ENCODE measurements at places on chromosomes 3 and 15.

DNA sequence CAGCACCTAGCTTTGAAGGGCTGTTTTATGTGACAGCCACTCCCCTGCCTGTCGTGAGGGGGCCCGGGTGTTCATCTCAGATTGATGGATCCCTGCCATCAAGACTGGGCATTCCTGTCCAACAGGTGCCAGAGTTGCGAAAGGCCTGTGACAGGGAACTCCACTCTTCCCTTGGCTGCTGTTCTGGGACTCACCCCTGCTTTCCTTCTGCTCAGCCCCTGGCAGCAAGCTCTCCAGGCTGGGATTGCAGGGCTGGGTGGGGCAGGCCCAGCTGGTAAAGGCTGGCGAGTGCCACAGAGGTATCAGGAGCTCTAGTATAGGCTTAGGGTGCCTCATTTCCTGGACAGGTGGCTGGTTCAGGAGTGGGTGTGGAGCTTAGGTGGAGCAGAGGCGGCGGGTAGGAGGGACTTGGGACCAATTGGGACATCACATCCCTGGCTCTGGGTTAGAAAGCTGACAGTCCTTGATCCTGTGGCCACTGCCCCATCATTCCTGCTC lies at the start of gene PLA2G4B:
Gene PLA2G4B (plus strand): TSS at position 448 of the 498 bp plus-strand sequence. CDS start 67 bp downstream, outside the sequence.
- no peak for DNase-seq

GRCh38 chr3:193134856-193135255 lies 106.2 kb upstream of the PLAAT1 start:
- DNase-seq: no peak

GRCh38 chr15:95486224-95486623 lies 844.3 kb upstream of the NR2F2 start:
- no peak for DNase-seq

GRCh38 chr3:115825046-115825445 lies 201.7 kb downstream of the GAP43 start:
- no peak for DNase-seq

DNA sequence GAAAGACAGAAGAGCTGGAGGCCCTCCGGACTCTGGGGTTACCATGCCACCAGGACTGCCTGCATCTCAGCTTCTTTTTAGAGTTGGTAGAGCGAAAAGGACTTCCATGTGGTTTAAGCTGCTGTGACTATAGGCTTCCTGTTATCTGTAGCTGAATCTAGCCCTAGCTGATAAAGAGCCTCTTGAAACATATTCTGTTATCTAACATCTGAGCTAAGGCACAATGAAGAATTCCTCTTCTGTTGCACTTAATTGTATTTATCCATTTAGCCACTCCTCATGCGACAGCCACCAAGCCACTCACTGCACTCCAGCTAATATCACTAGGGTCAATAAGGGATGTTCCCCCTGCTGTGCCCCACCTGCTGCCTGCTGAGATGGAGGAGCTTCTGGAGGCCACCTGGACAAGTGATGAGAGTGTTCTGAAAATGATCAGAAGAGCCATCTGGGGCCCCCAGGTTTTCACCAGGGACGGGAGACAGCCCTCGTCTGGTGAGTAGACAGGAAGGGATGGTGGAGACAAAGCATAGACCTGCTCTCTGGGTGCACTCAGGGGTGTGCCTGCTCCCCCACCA lies 94.6 kb upstream of the PLXNA1 start:
- no peak for DNase-seq

- DNase-seq: no peak
Observed at GRCh38 chr15:40911141-40911540, 16.9 kb downstream of the VPS18 start.

- no peak for DNase-seq
Observed at GRCh38 chr3:168088106-168088720, 7.5 kb downstream of the GOLIM4 start.

DNA sequence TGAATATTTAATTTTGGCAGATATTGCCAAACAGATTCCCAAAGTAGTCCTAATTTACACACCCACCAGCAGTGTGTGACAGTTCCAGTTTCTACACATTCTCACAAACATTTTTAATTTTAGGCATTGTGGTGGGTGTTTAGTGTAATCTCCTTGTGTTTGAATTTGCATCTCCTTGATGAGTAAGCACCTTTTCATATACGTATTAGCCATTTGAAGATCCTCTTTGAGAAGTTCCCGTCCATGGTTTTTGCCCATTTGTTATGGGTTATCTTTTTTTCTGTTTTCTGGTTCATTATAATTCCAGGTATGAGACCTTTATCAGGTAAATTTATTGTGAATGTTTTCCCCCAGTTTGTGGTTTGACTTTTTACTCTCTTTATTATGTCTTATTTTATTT lies 2.3 kb upstream of the TM4SF19 start:
- no peak for DNase-seq

GRCh38 chr3:82157952-82158351 lies 396.5 kb upstream of the GBE1 start:
- no peak for DNase-seq

DNA sequence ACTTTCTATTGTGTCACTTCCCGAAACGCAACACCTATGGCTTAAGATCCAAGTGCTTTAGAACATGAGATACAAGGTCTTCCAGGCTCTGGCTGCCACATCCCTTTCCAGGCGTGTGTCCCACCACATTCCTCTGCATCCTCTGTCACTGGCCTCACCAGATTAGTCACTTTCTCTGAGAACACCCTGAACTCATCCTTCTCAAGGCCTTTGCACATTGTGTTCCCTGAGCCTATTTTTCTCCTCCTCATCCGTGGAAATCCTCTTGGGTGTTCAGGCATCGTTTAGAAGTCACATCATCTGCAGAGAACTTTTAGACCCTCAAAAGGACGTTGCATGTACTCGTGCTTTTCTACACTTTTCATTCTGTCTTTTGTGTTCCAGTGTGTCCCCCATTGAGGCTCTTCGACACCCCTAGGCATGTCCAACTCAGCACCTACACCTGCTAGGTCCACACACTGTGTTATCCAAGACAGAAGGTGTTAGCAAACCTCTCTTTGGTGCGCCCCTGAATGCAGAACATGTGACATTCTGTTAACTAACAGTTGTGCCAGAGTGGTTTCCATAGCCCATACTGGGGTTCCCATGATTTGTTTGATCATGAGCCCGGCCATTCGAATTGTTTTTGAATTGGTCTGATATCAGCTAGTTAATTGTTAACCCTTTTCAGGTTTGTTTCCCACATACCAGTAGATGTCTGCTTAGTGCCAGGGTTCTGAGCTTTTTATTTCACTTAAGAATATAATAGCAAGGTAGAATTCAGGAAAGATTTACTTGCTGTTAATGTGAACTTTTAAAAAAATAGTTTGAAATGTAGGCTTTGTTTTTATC lies 67.2 kb downstream of the LPP start:
- no peak for DNase-seq

DNA sequence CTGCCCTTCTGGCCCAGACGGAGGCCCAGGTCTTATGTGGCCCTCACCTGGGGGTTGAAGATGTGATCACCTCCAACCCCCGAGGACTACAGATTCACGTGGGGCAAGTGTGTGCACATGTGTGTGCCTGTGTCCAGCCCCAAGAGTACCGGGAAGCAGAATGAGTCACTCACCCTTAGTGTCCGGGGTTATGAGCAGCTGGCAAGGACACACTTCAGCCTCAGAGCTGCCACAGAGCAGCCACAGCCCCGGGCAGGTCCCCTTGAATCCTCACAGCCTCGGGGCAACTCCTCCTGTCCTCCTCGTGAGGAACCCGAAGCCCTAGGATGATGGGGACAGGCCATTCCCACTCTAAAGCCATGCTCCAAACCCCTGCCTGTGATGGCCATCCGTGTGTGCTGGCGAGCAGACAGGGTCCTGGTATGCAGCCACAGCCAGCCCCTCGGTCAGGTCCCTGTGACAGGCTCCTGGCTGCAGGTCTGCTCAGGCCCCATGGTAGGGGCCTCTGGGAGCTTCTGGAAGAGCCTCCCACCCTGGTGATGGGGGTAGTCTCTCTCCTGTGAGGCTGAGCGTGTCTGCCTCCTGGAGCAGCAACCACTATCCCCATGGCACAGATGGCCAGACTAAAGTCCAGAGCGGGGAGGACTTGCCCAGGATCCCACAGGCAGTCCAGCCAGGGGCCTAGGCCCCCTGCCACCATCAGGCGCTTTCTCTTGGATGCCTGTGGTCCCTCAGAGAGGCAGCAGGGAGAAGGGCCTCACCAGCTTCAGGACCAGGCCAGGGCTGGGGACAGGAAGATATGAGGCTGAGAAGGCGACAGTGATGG lies 852 bp downstream of the STAB1 start:
- DNase-seq: no peak

DNA sequence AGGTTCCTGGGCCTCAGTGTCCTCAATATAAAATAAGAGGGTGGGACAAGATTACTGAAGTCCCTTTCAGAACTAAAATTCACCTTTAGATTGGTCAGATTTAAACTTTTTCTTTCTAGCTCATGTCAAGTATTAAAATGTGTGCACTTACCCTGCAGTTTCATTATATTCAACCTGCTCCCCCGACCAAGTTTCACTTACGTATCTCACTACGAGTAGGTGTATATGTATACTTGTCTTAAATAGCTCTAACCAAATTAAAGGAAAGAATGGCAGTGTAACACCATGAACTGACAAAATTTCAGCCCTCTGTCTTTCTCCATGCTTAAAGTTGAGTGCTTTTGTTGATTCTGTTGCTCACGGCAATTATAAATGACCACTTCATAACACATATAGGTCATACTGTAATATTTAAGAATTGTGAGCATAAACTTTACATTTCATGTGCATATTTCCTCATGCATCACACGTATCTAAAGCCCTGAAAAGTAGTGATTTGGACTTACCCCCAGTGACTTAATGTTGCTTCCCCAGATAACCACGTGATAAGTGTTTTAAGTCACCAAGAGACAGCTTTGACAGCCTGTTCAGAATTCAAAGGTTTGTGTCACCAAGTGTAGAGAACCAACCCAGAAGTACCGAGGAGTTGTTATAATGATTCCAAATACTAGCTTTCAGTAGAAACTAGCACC lies 70.0 kb downstream of the PGPEP1L start:
- DNase-seq: no peak

DNA sequence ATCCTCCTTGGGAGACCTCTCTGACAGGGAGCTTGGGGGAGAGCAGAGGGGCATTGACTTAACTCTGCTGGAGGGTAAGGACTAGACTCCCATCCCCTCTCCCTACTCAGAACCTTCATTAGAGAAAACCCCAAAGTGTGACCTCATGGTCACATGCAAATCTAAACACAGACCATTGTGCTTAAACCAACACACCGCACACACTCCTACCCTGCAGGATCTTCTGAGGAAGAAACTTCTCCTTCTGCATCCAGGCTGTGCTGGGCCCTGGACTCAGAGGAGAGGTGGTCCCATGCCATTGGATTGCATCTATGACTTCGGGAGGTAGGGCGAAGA lies 805 bp upstream of the PARP16 start:
- DNase-seq: no peak

DNA sequence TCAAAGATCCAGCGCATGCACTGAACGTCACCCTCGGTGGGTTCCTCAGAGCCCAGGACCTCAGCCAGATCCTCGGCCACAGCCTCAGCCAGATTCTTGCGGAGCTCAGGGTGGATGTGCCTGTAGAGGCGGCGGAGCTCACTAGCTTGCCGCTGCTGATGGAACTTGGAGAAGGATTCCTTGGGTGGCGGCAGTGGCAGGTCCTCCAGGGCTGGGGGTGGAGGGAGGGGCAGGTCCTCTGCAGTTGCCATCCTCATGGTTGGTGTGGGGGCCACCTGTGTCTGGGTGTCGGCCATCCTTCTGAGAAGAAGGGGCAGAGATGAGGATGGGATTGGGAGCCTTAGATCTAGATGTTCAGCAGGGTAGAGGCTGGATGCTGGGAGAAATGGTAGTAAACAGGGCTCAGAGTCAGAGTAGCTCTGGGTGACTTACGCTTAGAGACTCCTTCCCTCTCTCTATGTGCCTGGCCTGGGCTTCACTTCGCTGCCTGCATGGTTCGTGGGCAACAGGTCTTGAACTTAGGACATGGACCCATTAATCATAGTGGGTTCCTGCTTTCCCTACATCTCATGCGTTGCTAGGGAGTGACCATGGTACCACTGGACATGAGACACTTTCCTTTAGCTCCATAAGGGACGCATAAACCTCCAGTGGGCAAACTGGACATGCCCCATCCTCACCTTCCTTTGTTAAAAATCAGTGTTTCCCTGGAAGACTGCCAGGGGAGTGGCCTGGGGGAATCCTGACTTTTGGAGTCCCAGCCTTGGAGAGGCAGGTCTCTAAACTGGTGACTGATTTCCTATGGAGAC lies 3.0 kb downstream of the XIRP1 start:
- no peak for DNase-seq

DNA sequence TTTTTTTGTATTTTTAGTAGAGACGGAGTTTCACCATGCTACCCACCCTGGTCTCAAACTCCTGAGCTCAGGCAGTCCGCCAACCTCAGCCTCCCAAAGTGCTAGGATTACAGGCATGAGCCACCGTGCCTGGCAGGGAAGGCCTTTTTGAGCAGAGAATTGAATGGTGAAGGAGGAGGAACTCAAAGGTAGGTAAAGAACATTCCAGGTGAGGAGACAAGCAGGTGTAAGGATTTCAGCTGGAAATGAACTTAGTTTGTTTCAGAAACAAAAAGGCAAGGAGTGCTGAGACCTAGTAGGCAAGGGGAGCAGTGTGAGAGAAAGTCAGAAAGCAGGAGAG lies 2.5 kb downstream of the TICRR start:
- DNase-seq: no peak

DNA sequence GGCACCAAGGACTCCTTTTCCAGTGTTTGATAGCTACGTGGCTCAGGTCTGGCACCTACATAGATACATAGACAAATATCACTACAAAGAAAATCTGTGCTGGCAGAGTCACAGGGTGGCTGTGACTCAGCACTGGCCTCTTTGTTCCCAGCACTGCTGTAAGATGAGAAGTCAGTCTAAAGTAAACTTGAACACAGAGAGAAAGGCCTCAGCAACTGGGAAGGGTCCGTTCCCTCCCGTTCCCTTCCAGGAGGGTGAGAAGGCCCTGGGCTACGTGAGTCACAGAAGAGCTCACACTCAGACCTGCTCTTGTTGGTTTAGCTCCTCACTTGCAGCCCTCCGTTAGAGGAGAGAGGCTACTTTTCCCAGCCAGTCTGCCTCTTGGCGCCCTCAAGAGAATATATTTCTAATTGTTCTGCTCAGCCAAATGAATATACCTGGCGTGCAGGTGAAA lies 23.1 kb downstream of the ANXA2 start:
- peak; percentile 80 for DNase-seq

GRCh38 chr3:182212479-182213076 lies 500.9 kb downstream of the SOX2 start:
- DNase-seq: peak; percentile 77

DNA sequence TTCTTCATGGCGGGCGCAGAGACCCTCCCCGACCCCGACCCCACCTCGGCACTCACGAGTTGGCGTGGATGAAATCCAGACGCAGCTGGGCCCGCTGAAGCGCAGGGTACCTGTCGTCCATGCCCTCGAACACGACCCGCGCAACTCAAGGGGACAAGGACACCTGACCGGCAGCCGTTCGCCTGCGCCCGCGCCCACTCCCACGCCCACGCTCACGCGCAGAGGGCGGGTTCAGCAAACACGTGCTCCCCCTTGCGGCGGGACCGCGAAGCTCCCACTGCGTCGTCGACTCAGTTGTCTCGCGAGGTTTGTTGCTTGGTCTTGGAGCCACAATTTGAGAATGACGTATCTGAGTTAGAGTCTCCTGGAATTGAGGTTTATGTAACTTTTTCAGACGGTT lies at the start of gene MORC1:
Gene MORC1 (minus strand): TSS at position 196 of the 400 bp plus-strand sequence. CDS start 75 bp downstream, at position 121.
- DNase-seq: no peak

Data from NCI-H1930 (cell line).